Activated CD4-positive, CD25-positive, alpha-beta regulatory T cell (primary cell): ENCODE measurements at places on chromosomes 11 and 22.

- DNase-seq = no peak
Observed at GRCh38 chr22:45845076-45845487, 131.9 kb downstream of the WNT7B start.

- DNase-seq = no peak
Observed at GRCh38 chr22:40021401-40022000, 26.7 kb downstream of the FAM83F start.

DNA sequence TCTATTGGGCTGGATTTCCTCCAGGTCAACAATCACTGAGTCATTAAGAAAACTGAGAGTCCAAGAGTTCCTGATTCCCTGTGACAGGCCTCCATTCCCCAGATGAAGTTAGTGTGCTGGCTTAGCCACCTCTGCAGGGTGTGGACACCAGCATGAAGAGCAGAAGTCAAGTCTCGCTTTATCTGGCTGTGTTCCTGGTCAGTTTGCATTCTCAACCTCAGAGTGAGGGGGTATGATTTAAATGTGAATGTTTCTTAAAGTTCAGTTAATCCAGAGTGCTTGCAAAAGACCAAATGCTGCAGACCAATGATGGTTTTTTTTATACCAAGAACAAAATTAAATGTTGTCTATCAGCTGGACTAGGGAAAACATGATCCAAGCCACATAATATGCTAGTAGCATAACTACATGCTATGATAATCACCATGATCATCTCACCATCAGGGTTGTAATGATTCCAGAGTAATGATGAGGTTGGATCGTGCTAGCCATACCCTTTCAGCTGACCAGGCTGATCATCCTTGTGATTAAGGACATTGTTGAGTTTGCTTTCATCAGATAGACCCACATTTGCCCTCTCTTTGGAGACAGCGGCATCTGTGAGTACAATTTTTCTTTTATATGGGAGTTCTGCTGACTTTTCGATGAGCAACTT, 145.8 kb upstream of the ARHGAP20 start:
- DNase-seq = no peak

DNA sequence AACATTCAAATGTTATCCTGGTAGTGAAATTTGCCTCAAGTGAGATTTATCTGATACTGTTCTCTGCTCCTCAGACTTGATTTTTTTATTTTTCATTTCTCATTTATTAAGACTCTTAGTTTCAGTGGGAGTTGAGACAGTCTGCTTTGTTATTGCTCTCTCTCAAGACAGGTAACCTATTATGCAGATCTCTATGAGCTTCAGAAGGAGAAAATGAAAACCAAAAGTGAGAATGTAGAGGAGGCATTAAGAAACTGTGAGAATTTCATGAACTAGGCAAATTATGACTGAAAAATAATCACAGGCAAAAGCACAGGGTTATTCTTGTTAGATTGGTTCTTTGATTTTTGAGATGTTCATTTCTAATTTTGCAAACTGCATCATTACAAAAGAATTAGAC, 290.0 kb upstream of the CHORDC1 start:
- no peak for DNase-seq

- DNase-seq = no peak
Observed at GRCh38 chr22:19918332-19919106, 23.1 kb upstream of the COMT start.
